ENCODE measurements at places on chromosomes 7 and 10.

GRCh38 chr7:139897422-139898090 is 68.5 kb downstream of the TBXAS1 start:
- DNase-seq = no peak

DNA sequence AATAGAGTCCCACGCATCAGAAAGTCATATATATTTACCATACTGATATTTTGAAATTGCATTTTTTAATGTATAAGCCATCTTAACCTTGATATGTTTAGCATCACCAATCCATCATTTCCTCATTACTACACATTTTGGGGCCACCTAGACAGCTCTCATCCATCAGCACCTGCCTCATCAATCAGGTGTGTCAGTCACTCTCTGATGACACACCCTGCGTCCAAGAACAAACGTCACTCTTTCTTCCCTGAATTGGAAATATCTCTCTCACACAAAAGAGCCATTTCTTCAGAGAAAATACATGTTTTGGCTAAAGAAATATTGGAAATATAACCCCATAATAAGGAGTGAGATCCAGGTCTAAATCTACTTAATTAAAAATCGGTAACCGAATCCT is 38.9 kb upstream of the RSU1 start:
- no peak for DNase-seq

GRCh38 chr7:69882269-69882668 is 284.0 kb downstream of the AUTS2 start:
- no peak for DNase-seq

DNA sequence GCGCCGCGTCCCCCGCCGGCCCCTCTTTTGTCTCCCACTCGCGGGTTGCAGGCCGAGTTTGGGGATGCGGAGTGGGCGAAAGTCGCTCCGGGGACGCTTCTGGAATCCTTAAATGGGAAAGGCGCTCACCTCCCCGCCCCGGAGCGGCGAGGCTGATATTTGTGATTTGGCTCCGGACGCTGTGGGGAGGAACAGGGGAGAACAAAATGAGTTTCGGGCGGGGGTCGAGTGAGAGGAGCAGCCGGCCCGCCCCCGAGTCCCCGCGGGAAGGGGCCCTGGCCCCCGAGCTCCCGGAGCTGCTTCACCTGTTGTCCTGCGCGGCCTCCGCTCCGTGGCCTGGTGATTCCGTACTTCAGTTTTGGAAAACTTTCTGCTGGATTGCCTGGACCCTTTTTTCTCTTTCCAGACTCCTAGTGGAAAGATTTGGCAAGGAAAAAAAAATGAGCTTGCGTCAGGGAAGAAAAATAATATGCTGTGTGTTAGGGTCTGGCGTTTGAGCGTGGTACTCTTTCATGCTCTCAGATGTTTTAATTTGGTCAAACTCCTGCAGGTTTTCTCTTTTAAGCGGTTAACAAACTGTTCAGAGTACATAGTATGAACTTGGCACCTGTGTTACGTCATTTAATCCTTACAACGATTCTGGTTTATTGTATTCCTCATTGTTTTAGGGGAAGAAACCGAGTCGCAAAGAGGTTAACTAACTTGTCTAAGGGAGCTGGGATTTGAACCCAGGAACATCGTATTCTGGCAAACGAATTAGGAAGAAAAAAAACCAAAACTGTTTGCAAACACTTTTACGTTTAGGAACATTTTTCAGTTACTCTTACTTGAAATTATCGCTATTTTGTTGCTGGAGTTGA is 924 bp downstream of the BMPR1A start:
- no peak for DNase-seq

- DNase-seq = no peak
Measured at GRCh38 chr7:138843632-138844580, 45.9 kb upstream of the ATP6V0A4 start.

DNA sequence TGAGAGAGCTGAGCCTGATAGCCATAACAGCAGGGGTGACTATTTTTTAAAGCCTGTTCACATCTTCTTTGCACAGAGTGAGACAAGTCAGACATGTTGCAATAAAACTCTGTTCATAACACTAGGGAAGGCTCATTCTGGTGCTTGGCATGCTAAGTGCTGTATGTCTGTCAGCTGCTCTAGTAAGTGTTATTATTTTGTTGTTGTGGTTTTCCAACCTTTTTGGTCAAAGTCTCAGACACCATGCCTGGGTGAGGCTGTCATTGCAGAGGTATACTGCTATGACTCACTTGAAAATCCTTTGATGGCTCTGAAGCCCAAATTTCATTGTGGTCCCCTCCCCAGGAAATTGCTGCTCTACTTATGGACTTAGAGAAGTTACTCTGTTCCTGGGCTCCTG is 129.7 kb downstream of the ADRA2A start:
- DNase-seq = no peak

- no peak for DNase-seq
Measured at GRCh38 chr10:119531067-119531466, 11.5 kb downstream of the RGS10 start.

DNA sequence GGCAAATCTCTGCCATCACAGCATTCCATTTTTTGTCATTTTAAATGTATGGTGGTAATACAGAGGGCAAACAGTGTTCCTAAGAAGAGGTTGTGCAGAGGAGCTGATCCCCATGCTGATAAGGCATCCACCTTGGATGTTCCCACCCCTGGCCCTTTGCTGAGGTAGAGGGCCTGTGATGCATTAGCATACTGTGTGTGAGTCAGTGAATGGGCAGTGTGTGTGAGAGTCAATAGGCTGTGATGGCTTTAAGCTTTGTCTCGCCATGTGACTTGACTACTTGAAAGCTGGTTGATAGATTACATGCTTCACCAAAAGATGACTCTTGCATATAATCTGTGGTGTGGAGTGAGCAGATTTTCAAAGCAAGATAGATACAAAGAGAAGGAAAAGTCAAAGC is 81.3 kb downstream of the INSYN2A start:
- no peak for DNase-seq

- DNase-seq = no peak
Measured at GRCh38 chr10:6124666-6125065, 35.8 kb downstream of the RBM17 start.

- DNase-seq = no peak
Measured at GRCh38 chr10:33434933-33435332, 100.5 kb upstream of the NRP1 start.

DNA sequence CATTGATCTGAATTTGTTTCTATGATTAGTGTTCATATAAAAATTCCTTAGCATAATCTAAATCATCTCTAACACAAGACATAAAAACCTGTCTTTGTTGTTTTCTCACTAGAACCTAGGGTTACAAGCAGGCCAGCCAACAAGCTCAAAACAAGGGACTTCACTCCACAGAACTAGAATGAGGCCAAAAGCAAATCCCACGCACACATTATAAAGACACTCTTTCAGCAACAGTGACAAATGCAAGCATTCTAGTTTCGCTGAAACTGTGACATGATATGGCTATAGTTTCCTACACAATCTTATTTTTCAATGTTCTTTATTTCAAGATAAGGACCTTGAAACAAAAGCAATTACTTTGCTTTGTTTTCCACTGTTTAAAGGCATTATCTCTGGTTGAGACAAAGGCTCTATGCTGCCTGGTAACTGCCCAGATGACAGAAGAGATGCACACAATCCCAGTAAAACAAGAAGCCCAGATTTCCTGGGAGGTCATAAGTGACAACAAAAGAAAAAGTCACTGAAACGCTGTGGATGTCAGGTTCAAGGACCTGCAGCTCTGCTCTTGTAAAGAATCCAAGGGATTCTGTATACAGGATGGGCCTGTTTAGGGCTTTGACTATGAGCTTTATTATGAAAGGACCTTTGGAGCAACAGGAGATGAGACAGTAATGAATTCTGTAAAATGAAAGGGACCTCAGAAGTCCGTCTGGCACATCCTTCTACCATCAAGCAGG is 105.3 kb downstream of the SORCS1 start:
- DNase-seq = no peak

DNA sequence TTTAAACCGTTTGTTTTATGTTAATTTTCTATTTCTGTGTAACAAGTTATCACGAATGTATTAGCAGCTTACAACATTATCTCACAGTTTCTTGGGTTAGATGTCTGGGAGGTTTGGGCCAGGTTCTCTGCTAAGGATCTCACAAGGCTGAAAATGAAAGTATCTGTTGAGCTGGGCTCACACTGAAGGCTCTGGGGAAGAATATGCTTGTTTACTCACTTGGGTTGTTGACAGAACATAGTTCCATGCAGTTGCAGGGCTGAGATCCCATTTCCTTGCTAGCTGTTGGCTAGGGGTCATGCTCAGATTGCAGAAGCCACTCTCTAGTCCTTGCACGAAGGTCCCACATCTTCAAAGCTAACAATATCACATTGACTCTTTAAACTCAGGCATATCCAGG is 266.6 kb upstream of the GNAI1 start:
- no peak for DNase-seq

DNA sequence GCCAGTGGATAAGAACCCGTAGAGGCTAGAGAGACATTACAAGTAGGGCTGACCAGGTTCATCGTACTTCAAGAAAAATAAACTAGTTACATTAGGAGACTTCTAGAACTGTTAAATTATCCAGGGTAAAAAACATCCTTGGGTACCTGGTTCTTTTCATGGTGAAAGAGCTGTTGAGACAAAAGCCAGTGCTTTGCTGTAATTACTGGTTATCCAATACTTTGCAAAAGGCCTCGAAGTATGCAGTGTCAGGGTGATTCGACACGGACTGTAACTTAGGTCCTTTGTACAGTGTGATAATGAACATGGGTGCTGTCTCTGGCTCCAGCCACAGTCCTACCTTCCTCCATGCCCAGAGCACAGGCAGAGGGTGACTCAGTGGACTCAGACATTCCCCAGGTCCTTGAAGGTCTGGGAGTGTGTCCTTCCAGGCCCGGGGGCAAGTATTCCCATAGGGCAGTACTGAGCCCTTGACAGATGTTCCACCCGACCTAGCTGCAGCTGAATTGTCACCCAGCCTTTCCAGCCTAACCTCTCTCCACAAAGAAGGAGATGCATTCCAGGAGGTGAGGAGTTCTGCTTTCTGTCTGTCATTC is 123.6 kb upstream of the TMEM72 start:
- no peak for DNase-seq

DNA sequence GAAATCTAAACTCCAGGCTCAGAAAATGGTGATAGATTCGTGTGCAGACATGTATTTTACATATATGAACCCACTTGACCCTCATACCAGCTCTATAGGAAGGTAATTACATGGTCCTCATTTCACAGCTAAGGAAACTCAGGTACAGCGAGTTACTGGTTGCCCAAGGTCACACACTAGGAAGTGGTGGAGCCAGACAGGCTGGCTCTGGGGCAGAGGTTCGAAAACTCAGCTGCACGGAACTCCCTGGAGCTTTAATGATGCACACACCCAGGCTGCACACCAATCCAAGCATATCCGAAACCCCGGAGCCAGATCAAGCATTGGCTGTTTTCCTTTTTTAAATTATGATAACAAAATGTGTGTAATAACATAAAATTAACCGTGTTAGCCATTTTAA is 172.4 kb downstream of the COBL start:
- no peak for DNase-seq

DNA sequence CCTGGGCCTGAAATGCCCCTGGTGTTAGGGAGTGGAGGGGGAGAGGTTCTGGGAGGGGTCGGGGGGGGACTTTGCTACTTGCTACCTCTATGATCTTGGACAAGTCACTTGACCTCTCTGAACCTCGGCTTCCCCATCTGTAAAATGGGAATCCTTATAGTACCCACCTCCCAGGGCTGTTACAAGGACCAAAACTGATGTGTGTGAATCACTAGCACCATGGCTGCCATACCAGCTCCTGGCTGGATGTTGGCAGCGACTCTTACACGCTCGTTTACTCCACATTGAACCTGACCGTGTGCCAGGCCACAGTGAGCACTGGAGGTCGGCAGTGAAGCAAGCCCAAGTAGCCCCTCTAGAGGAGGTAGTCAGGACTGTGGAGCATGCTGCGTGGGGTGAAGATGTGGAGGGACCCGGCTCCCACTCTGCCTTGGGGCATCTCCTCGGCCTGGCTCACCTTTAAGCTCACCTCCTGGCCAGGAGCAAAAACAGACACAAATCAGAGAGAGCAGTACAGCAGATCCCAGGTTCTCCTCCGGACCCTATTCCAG is 28.9 kb downstream of the PPIF start:
- DNase-seq = no peak

GRCh38 chr7:82741493-82741892 is 297.9 kb upstream of the CACNA2D1 start:
- no peak for DNase-seq

GRCh38 chr10:8073691-8074416 is 19.4 kb downstream of the GATA3 start:
- no peak for DNase-seq

GRCh38 chr7:67696878-67697277 is 700.2 kb downstream of the TYW1 start:
- DNase-seq = no peak

GRCh38 chr7:91436655-91437054 is 172.4 kb downstream of the FZD1 start:
- no peak for DNase-seq

GRCh38 chr7:28383975-28384374 is 28.3 kb upstream of the CREB5 start:
- DNase-seq = no peak

GRCh38 chr7:120550494-120551048 is 277.6 kb downstream of the KCND2 start:
- DNase-seq = no peak

- DNase-seq = no peak
Measured at GRCh38 chr10:21599582-21599981, 65.5 kb downstream of the MLLT10 start.

- no peak for DNase-seq
Measured at GRCh38 chr10:69290993-69291392, 12.7 kb downstream of the HK1 start.

DNA sequence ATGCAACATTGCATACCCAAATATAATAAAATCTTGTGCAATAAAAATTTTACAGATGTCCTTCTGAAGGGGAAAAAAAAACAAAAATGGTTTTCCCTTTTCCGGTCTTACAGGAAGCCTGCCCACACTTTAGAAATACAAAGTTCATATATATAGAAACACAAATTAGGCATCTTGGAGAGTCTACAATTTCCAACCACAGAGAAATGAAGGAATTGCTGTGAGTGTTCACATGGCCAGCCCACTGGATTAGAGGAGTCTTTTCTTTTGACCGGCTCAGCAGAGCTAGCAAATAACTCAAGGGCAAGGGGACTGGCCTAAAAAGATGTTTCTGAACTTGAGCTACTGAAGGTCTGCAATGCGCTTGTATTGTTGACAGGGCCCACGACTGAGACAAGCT is 92.4 kb downstream of the GLI3 start:
- DNase-seq = no peak

- no peak for DNase-seq
Measured at GRCh38 chr10:104046651-104047050, 39.0 kb downstream of the COL17A1 start.

DNA sequence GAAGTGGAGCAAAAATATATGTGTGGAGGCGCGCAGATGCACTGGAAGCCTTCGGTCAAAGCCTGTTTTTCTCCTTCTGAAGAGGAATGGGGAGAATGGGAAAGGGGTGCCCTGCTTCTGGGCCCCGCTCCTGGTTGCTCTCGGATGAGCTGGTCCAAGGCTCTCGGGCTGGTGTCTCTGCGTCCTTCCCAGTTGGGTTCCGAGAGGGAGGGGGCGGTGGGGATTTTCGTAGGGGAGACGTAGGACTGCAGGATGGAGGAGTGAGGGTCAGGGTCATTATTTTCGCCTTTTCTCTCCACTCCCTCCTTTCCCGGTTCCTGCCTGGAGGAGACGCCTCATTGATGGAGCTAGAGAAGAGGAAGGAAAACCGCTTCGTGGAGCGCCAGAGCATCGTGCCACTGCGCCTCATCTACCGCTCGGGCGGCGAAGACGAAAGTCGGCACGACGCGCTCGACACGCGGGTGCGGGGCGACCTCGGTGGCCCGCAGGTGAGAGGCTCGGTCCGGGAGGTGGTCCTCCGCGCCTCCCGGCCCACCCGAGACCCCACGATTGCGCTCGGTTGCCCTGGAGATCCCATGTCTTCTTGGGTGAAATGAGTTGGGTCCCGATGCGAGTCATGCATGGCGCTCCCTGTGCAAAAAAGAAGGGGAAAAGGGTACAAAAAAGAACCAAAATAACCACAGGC is 790 bp downstream of the ADAM22 start:
- no peak for DNase-seq
